CD4-positive, alpha-beta T cell treated with Interleukin-6 at 100 ng/mL for 8 hours (primary cell): ENCODE measurements at places on chromosomes 2 and 18.

GRCh38 chr2:230137902-230138539, 69.3 kb upstream of the SLC16A14 start:
- no peak for DNase-seq

DNA sequence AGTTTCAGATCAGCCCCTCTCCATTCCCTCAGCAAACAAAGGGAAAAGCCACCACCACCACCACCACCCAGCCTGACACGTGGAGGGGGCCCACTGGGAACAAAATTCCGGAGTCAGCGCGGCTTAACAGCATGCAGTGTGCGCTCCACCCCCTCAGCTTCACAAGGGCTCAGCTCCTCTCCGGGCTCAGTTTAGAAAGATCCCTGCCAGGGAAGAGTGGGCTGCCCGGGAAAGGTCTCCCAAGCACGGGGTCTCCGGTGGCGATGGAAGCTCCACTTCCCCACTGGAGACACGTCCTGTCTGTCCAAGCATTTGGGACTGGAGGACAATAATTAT, 55.7 kb downstream of the SNORC start:
- DNase-seq = no peak

GRCh38 chr2:167890739-167891138, 356.7 kb downstream of the STK39 start:
- DNase-seq = no peak

- DNase-seq = no peak
Measured at GRCh38 chr2:118654945-118655344, 192.5 kb downstream of the EN1 start.

DNA sequence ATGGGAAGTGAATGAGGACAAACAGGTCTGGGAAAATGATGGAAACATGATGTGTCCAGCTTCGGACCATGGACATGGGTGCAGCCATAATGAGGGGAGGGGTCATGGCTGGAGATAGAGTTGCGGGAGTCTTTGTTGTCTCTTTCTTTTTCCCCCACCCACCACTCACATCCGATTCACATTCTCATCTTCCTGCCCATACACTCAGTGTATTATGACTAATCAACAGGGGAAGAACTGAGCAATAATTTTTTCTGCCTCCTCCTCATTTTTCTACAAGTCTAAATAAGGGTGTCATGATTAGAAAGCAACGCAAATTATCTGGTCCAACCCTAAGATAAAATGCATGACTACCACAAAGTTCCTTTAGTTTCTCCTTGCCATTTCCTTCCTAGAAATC, 5.7 kb upstream of the SERPINB2 start:
- no peak for DNase-seq

GRCh38 chr2:136173126-136173525, 55.2 kb upstream of the CXCR4 start:
- DNase-seq = no peak

- no peak for DNase-seq
Measured at GRCh38 chr2:230908595-230909191, 16.3 kb downstream of the GPR55 start.

DNA sequence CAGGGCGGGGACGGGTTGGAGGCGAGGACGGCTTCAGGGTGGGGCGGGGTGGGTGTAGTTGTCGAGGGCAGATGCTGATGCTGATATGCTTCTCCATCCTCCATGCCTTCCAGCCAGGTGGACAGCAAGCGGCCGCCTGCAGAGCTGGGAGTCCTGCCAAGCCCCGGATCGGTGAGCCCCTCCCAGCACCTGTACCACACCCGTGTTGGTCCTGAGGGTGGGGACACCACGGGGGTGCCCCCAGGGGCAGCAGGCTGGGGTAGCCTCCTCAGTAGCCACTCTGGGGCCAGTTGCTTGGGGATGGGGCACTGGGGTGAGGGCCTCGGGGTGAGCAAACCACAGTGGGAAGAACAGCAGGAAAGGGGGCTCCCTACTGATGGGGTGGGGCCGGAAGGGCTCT, 2.6 kb downstream of the ANO7 start:
- no peak for DNase-seq

GRCh38 chr2:129443235-129443864, 536.1 kb upstream of the RAB6C start:
- DNase-seq = no peak

GRCh38 chr18:36181898-36182506, 5.3 kb upstream of the MOCOS start:
- DNase-seq = no peak

DNA sequence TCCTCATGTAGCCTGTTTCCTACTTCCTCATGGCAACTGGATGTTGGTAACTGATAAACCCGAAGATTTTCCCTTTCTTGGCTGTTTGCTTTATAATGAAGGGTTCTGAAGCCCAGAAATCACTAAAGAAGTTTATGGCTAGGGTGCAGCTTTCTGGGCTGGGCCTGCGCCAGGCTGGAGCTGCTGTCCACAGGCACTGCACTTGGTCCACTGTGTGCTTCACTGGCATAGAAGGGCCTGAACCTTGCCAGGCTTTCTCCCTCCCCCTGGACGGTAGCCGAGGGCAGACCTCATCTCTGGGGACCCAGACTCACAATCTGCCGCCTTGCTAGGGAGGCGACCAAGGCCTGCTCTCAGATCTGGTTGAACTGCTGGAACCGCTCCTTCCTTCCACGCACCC, 133.3 kb upstream of the SPRED2 start:
- no peak for DNase-seq

GRCh38 chr18:56315363-56315762, 323.0 kb downstream of the TXNL1 start:
- no peak for DNase-seq

- DNase-seq = no peak
Measured at GRCh38 chr18:2513616-2514015, 57.7 kb downstream of the METTL4 start.

DNA sequence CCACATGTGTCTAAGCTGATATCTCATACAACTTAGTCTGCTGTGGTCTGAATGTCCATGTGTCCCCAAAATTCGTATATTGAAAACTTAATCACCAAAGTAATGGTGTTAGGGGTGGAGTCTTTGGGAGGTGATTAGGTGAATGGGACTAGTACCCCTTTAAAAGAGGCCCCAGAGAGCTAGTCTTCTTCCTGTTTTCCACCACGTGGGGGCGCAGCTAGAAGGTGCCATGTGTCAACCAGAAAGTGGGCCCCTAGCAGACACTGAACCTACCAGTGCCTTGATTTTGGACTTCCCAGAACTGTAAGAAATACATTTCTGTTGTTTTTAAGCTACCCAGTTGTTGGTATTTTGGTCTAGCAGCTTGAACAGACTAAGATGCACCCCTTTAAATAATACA, 86.6 kb downstream of the ASB1 start:
- DNase-seq = no peak

DNA sequence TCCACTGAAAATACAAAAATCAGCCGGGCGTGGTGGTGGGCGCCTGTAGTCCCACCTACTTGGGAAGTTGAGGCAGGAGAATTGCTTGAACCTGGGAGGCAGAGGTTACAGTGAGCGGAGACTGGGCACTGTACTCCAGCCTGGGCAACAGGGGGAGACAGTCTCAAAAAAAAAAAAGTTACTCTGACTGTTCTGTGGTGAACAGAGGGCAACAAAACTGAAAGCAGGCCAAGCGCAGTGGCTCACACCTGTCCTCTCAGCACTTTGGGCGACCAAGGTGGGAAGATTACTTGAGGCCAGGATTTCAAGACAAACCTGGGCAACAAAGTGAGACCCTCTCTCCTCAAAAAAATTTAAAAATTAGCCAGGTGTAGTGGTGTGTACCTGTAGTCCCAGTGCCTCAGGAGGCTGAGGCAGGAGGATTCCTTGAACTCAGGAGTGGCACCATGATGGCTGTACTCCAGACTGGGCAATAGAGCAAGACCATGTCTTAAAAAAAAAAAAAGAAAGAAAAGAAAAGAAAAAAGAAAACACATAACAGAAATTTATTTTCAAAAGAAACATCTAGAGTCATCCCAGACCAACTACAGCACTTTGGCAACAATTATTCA, 13.6 kb upstream of the RTN4 start:
- DNase-seq = no peak

DNA sequence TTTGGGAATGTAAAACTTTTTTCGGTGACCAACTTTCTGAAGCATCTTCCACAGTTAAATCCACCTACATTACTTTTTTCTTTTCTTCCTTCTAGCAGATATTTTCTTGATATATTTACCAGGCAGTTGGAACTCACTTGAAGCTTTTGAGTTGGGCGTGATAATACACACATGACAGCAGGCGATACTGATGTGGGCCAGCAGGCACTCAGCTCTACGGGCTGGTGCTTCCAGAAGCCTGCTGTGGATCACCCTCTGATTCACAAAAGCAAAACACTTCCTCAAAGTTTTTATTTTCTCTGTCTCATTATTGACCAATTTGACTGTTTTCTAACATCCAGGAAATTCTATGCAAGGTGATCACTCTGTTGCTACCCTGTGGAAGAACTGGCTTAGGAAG, 22.9 kb downstream of the GRHL1 start:
- no peak for DNase-seq

DNA sequence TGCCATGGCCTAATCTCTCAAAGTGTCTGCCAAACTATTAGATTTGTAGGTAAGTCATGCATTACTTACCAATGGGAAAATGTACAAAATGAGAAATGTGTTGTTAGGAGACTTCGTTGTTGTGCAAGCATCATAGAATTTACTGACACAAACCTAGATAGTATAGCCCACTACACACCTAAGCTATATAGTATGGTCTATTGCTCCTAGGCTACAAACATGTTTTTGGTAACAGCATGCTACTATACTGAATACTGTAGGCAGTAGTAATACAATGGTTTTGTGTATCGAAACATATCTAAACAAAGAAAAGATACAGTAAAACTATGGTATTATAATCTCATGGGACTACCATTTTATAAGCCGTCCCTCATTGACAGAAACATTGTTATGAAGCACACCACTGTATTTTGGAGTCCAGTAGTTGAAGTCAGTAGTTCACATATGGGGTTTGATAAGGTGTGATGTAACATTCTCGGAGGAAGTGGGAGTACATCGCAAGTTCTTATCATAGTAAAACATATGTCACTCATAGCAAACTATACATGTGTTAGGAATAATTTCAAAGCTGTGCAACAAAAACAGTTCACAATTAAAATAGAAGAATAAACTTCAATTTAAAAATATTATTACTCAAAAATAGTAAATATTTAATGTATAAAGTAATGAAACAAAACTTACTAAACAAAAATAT, 12.0 kb upstream of the GTF2A1L start:
- DNase-seq = no peak

DNA sequence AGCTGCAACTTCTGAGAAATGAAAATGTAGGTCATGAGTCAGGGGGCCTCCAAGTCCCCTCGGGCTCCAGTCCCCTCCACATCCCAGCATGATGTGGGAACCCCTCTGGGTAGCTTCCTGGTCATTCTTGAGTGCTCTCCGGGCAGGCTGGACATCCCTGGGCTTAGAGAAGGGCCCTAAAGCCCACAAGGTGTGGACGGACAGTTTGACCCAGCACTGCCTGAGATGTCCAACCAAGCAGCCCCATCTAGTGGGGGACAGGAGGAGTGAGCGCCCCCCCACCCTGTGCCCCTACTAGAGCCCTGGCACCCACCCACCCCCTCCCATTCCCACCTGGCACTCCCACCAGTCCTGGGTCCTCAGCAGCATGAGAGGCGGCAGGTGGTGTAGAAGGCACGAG, 46.0 kb downstream of the CYP27C1 start:
- no peak for DNase-seq

GRCh38 chr18:38257661-38258060, 692.1 kb upstream of the CELF4 start:
- DNase-seq = no peak

GRCh38 chr2:8520791-8521344, 161.0 kb upstream of the ID2 start:
- no peak for DNase-seq

DNA sequence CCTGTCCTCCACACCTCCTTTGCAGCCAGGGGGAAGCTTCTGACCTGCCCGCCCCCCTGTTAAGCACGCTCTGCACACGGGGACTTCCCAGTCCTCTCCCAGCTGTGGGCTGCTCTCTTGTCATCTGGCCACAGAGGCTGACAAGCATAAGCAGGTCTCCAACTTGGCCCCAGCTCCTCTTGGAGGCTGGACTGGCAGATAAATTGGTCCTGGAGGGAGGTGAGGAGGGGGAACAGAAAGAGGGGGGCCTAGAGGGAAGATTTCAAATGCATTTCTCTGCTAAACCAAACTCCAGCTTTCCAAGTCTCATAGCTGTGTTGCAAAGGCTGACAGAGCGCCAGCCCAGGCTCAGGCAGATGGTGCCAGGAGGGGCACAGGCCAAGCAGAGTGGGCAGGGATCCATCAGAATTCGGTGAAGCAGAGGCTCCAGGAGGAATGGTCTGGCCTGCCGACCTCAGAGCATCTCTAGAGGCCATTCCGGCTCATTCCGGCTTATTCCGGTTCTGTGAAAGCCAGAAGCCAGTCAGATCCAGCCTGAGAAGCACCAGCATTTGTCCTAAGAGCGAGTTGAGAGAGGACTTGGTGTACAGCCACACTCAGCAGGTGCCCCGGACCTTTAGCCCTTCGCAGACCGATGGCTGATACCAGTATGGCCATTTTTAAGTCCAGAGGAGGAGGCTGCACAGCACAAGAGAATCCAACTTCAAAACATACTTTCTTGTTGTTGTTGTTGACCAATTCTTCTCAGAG, 508.9 kb upstream of the MYT1L start:
- DNase-seq = no peak

GRCh38 chr2:197078535-197078934, 152.0 kb upstream of the PGAP1 start:
- DNase-seq = no peak

DNA sequence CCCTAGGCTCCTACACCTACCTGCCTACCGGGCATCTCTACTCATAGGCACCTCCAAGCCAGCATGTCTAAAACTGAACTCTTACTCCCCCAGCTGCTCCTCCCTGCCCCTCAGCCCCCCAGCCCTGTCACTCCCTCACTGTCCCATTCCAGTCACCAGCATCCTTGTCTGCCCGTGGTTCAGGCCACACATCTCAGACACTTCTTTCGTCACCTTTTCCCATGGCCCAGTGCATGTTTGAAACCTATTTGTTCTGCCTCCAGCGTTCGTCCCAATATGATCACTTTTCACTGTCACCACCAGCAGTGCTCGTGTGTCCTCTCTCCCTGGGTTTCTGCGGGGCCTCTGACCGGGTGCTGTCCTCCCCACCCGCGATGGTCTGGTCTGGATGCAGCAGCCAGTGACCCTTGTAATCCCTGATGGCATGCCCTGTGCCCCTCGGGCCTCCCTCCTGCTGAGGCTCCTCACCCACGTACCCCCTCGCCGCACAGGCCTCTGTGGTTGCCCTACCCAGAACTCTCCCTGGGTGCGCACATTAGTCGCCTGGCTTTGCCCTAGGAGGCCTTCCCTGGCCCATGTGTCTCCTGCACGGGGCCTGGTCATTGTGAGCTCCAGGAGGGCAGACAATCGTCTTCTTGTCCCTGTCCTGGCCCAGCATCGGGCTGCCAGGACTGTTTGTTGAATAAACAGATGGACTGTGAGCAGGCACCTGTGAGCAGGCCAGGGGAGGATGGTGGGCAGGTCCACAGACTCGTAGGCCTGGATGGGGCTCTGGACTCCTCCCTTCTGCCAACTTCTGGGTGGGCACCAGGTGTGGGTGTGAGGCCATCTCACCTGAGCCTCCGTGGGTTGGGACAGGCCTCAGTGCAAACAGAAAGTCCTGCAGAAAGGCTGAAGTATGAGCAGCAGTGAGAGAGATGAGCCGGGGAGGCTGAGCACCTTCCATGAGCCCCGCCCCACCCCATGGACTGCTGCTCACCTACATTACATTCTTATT, 15.5 kb downstream of the LDLRAD4 start:
- no peak for DNase-seq
